ENCODE measurements at places on chromosomes 6 and 20.

DNA sequence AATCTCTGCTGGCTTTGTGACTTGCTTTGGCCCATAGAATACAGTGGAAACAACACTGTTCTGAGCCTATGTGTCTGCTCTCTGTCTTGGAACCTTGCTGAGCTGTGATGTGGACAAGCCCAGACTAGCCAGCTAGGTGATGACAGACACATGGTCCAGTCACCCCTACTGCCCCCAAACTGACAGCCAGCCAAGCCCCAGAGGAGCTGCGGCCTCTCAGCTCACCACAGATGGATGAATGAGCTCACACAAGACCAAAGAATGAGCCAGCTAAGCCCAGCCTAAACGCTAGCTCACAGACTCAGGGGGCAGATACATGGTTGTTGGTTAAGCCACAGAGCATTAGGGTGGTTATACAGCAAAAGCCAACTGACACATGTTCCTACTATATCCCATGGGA, 4.1 kb downstream of the AARS2 start:
- no peak for DNase-seq

DNA sequence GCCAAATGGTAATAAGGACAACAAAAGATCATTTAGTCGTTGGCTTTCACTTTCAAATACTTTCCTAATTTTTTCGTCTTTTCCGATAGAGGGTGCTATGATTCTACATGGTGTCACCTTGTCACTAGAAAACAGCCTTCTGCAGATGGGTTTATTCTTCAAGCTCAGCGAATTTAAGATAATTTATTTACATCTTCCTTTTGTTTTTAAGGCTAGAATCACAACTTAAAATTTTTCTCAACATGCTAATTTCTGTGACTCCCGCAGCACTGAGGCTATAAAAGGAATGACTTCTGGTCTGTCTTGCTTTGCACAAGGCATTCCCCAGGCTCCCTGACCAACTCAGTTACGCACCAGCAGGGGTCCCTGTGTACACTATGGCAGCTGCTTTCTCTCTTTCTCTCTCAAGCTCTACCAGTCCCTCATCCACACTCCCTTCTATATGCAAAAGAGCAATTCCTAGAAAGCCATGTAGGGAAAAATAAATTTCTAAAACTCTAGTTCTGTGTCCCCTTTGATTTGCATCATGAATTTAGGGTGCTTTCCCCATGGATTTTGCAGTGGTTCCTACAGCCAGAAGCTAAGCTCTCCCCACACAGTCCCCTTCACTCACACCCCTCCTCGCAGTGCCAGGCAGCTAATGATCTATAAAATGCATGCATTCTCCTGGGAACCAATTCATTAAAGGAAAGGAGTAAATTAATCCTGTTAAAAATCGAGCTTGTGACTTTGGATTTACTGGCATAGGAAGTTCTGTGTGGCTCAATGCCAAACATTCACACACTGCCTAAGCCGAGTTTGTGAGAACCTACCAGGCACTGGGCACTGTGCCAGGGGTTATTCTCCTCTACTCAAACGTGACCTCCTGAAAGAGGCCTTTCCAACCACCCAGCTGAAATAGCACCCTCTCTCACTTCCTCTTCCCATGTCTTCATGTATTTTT, 74.5 kb downstream of the DCDC2 start:
- DNase-seq = peak; percentile 97

GRCh38 chr6:153702671-153703070, 336.4 kb upstream of the OPRM1 start:
- DNase-seq = no peak

DNA sequence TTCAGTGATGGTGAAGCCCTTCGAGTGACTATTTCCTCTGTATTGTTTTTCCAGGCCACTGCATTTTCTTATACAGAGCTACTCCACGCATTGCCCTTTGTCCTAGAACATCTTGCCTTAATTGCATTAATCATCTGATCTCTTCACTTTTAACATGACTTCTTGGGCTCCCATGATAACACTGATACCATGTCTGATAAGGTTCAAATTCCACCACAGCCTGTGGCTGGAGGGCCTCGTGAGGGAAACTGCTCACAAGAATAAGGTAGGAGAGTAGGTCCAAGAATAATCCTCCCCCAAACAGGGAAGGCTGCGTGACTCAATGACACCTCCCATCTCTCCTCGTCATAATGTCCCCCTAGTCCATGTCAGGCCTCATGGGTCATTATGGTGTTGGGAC, 165.5 kb upstream of the ECI2 start:
- DNase-seq = no peak

DNA sequence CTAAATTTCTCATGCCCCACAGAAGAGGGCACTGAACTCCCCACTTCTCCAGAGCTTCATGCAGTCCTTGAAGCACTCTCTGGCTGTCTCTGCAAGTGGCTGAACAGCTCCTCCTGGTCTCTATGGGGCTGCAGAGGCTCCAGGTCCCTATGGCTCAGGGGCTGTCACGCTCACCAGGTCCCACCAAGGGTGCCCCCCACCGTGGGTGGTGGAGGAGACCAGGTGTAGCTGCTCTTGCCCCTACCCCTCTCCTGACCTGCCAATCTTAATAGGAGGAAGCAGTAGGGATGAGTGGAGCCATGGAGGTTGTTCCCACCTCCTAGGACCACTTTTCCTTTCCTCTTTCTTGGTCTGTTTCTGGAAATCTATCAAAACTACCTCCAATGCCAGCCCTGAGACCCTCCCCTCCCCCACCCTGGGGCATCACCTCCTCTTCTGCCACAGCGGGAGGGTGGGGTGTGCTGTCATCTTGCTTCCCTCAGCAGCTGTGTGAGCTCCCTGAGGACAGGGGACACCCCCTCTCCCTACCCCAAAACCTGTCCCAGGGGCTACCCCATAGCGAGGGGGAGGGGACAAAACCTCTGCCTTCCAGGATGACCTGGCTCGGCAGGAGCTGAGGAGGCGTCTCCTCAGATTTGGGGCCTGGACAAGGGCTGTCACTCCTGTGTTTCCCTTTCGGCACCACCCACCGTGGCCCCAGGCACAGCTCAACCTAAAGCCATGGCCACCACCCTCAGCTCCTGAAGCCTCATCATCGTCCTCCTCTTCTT, 12.0 kb upstream of the RAET1E start:
- DNase-seq = no peak

- no peak for DNase-seq
Observed at GRCh38 chr6:56227071-56227879, 20.1 kb downstream of the COL21A1 start.

DNA sequence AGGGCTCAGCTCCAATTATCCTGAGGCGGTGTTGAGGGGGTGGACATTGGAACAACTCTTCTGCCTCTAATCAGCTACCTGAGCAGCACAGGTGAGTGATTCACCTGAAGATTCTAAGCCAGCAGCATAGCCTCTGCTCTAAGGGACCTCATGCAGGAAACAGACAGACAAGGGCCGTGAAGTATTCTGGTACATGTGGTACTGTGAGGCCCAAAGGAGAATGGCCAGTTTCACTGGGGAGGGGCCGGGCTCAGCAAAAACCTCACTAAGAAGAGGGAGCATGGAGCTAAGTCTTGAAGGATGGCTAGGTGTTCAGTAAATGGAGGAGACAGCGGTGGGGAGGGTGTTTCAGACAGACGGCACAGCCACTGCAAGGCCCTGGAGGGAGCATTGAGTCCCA, 58.5 kb upstream of the CCDC167 start:
- DNase-seq = no peak

- no peak for DNase-seq
Observed at GRCh38 chr20:23039136-23039875, 4.2 kb downstream of the SSTR4 start.

GRCh38 chr6:80566361-80566760, 459.9 kb downstream of the BCKDHB start:
- DNase-seq = no peak

DNA sequence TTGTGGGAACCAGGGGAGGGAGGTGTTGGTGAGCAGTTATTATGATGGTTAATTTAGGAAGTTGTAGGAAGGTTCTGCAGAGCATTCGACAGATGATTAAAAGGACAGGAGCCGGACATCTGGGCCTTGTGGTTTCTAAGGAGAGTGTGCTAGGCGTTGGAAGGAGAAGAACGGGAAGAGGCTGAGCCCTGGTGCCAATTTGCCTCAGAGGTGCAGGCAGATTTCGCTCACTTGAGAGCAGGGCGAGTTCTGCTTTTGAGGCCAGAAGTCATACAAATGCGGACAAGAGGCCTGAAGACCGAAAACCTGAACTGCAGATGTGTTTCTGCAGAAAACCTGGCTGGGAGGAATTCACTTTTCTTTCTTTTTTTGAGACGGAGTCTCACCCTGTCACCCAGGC, 30.5 kb upstream of the RPS6KA2 start:
- peak; percentile 76 for DNase-seq

DNA sequence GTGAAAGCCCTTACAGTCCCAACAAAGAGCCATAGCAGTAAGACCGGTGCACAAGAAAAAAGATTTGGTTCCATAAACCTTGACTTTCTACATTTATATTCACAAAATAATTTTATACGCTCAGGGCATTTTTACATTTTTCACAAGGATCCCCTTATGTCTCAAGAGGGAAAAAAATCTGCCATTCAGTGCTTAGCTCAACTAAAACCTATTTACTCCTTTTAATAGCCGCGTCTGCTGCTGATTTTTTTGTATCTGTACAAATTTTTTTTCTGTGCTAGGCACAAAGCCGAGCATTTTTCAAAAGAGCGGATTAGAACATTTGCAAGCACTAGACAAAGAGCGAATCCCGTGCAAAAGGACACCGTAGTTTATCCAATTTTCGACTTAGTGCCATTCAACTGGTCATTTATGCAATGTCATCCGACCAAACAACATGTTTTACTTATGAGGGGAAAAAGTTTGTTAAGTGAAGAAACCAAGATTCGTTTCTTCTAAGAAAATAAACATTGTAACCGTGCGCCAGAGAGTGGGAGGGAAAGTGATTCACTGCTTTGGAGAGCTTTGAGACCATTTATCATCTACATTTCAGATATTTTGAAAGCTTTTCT, 3.7 kb downstream of the TFAP2D start:
- no peak for DNase-seq

DNA sequence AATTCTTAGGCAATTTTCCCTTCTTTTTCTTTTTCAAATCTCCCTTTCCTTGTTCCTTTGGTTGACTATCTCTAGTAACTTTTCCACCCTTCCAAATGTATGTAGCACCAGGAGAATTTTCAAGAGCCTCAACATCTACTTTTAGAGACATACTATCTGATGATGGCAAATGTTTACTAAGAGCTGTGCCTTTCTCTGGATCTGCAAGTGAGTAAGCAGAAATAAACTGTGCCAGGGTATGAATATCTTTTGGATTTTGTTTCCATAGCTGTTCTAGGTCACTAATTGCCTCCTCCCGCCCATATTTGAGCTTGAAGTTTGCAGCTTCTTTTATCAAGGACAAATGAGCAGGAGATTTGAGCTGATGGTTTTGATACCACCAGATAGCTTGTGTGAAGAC, 69.5 kb downstream of the GTF2H5 start:
- no peak for DNase-seq

GRCh38 chr6:139152088-139152891, 17.4 kb downstream of the HECA start:
- DNase-seq = no peak

DNA sequence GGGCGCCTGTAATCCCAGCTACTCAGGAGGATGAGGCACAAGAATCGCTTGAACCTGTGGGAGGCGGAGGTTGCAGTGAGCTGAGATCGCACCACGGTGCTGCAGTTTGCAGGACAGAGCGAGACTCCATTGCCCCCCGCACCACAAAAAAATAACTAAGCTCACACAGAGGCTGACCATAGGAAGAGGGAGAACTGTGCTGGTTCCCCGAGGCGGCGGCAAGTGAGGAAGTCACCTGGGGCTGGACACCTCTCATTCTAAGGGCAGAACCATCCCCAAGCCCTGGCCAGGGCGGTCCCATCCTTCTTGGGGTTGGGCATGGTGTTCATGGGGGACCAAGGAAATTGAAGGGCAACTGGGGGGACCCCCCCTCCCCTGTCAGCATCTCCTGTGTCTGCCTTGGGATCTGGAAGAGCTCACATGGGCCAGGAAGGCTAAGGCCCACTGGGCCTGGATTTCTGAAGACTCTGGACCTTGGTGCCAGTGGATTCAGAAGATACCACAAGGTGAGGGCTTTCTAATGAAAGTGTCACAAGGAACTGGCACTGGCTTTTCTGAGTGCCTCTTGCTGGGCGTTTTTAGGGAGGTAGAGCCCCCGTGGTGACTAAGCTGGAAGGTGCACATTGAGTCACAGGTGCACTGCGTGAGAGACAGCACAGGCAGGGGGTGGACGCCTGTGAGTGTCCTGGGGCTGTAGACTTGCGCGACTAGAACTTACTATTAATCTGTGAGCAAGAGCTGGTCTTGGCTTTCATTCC, 11.5 kb downstream of the IRF4 start:
- no peak for DNase-seq

GRCh38 chr6:145241039-145241438, 494.3 kb downstream of the EPM2A start:
- no peak for DNase-seq

DNA sequence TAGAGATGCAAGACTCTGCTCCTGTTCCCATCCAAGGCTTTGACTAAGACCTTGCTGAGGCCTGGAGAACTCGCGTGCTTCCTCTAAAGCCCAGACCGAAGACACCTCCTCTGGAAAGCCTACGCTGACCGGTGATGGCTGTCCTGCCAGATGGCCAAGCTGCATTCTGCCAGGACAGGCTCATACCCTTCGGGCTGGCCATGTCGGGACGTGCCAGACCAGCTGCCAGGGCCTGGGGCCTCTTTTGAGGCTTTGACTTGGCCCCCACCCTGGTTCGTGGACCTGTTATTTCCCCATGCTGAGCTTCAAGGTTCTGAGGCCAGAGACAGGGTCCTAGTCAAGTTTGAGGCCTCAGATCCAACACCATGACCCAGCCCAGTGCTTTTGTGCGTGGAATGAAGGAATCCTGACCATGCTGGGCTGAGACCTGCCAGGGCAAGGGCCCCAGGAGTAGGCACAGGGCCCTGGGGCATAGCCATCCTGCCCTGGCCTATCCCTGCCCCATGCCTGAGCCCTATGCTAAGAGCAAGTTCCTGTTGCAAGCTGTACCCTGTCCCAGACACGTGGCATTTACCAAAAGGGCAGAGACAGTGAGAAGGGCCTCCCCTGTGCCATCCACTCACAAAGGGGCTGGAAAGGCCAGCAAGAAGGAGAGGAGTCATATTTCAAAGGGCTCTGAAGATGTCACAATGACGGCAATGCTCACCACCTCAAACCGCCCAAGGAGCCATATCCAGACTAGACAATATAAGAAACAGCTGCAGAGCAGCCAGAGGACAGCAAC, 42.8 kb downstream of the MRPL14 start:
- DNase-seq = no peak

DNA sequence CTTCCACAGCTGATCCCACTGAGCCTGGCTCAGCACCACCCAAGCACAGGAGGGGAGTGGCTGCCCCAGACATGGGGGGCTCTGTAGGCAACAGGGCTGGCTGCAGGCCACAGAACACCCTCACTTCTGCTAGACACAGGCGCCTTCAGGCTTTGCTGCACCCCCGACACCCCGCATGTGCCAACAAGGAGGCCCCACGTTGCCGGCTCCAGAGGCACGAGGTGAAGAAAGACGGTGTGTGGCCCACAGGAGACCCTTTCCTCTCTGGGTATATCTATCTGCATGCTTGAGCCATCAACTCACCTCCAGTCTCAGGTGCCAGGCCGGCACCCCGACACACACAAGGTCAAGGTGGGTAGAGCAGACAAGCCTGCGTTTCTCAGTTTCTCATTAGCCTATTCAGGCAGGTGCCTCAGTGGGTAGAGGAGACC, 158.3 kb downstream of the DLL1 start:
- no peak for DNase-seq

- DNase-seq = no peak
Observed at GRCh38 chr6:135464634-135465033, 32.9 kb downstream of the AHI1 start.

All from suppressor macrophage (primary cell).